Karpas-422 (cell line): ENCODE measurements at places on chromosomes 12 and 14. TPM values are rescaled to one million over a fixed set of nuclear protein-coding genes. Genes with fewer than 3 reads are reported as not detected.

DNA sequence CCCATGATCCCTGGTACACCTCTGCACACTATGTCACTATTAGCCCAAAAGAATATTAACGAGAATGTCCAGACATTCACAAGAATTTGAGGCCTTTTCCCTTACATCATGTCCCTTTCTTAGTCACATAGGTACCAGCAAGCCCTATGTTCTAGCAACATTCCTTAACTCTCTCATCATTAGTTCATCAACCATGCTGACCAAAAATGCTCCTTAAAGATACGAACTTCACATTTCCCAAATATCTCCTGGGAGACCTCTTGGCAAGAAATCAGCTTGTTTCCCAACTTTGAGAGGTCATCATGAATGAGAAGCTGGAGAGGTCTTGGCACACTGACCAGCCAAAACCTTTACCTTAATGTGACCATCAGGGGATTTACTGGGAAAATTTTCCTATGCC, 4.6 kb downstream of the SALL2 start:
- no peak for DNase-seq

The PSEN1 gene
- total RNA-seq, result 39.0 and 57.8 TPM in 2 replicates

DNA sequence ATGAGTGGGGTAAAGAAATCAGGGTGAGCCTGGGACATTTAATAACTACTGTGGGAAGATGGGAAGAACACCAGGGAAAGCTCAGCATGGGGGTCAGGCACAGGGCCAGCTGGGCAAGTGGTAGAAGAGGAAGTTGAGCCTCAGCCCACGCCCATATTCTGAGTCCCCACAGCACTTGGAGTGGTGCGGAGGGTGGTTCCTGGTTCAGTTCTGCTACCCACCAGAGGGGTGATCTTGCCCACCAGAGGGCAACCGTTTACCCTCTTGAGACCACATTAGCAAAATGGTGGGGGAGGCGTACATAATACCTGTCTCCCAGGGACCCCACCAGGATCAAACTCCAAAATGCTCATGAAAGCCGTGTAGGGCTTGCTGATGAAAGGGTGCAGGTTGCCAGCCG, 16.8 kb upstream of the ANKRD33 start:
- no peak for DNase-seq

- peak; percentile 88 for DNase-seq
These were observed at the start of gene MAP3K12 for GRCh38 chr12:53499266-53500141. MAP3K12 (minus strand) TSS chr12:53499458; CDS start chr12:53487391, 12,067 bp downstream.

GRCh38 chr12:69481133-69481532, 10.9 kb downstream of the FRS2 start:
- no peak for DNase-seq

DNA sequence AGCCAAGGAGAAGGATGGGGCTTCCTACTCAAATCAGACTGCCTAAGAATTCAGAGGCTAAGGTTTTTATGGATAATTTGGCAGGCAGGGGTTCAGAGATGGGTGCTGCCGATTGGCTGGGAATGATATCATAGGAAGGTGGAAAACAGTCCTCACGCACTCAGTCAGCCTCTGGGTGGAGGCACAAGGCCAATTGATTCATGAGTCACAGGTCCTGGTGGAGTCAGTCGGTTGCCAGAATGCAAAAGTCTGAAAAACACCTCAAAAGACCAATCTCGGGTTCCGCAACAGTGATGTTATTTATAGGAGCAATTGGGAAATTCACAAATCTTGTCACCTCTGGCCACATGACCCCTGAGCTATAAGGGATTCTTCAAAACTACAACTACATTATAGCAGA, 105.5 kb downstream of the GXYLT1 start:
- DNase-seq, result no peak

DNA sequence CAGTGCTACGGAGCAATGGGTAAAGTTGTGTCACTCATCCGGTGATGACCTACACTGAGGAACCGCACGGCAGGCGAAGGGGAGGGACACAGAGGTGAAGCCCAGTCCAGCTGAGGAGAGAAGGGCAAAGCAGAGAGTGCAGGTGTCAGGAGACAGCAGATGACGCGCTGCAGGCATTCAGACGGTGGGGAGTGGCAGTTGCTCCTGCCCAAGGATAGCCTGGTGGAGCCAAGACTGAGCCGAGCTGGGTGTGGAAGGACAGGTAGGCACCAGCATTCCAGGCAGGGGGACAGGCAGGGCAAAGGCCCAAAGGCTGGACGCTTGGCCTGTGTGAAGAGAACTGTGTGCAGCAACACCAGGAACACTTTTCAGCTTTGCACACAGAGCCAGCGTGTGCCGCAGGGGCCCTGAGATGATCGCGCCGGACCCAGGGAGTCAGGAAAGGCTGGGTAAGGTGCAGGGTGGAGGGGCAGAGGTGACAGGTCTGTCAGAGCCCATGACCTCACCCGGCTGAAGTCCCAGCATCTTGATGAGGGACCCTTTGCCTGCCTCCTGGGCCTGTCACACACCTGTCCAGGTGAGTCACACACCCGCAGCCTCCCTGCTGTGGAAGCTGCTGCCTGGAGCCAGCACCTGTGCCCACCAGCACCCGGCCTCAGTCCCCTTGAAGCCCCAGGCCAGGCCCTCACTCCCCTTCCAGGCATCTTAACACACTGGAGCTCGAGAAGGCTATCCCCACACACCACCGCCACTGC, 48.4 kb downstream of the TSPAN11 start:
- DNase-seq, result no peak

GRCh38 chr14:24965934-24966578, 83.9 kb downstream of the STXBP6 start:
- DNase-seq, result no peak

The SYCP3 gene
- total RNA-seq, result not detected in 2 replicates

GRCh38 chr12:12392413-12392812, 35.5 kb downstream of the BORCS5 start:
- DNase-seq, result no peak
